ENCODE measurements at places on chromosomes 1 and 21.

GRCh38 chr1:16608838-16609560 is 4.4 kb downstream of the NBPF1 start:
- DNase-seq: no peak

- no peak for DNase-seq
Measured at GRCh38 chr1:200654660-200655059, 15.0 kb downstream of the DDX59 start.

DNA sequence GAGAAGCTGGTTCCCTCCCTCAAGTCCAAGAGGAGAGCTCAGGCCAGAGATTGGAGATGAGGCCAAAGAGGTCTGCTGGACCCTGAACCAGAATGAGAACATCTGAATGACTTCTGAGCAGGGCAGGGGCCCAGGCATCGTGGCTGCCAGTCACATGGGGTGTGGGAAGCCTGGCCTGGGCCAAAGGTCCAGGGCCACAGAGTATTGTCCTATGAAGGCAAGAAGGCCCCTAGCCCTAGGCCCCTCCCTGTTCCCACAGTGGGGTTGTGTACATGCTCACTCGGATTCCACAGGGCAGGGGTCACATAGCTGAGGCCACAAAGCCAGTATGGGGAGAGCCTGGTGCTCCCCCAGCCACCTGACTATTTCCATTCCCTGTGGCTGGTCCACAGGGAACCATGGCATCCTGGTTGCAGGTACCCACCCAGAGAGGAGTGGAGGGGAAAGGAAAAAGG is 18.5 kb upstream of the SLC1A7 start:
- no peak for DNase-seq

- no peak for DNase-seq
Measured at GRCh38 chr1:98322966-98323365, 338.6 kb upstream of the SNX7 start.

GRCh38 chr1:87007323-87007722 is 92.9 kb downstream of the HS2ST1 start:
- DNase-seq: no peak

GRCh38 chr1:177310326-177310725 is 139.6 kb downstream of the BRINP2 start:
- no peak for DNase-seq

DNA sequence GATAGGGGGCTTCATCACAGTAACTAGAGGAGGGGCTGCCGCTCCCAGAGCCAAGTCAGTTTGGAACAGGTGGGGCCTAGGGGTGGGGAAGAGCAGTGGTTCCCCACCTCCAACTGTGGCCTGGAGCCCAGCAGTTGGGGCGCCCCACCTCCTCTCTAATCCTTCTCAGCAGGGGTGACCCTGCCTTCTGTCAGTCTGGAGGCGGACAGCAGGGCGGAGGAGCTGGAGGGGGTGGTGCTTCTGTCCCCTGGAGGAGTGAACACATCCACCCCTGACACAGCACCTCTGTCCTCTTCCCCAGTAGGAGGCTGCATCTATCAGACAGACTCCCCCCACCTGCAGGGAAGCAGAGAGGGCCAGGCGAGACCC is 73.8 kb downstream of the MRPL37 start:
- no peak for DNase-seq

DNA sequence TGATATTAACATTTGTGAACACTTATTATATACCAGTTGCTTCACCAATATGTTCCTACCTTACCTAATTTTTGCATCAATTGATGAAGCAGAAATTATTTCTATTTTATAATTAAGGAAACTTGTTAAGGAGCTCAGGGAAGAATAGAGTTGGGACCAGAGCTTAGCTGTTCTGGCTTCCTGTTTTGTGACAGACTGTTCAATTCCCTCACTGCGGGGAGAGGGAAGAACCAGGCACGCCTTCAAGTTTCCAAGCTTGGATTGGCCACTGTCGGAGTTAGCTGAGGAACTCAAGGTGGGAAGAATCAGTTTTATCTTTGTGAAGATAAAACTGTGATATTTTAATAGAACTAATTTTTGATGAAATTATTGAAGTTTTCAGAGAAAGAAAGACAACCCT is 142.3 kb upstream of the LMO4 start:
- no peak for DNase-seq

GRCh38 chr1:53740621-53741105 is 1.7 kb upstream of the GLIS1 start:
- DNase-seq: no peak

DNA sequence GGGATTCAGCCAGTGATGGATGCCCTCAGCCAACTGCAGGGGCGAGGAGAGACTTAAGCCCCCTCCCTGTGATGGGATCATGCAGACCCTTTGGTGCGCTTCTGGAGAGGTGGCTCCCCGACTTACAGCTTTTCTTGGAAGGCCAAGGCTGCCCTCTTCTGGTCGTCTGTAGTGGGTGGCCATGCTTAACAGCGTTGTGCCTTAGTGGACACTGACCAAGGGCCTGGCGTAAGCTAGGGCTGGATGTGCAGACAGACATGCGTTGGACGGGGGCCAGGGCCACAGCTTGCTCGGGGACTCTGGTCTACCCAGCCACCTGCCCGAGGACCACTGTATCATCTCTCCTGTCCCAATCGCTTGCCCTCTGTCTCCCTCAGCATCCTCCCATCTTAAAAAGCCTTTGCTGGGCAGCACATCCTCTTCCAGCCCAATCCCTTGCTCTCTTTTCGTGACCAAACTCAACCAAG is 5.5 kb downstream of the AZIN2 start:
- DNase-seq: peak; percentile 68

- no peak for DNase-seq
Measured at GRCh38 chr1:192691041-192691440, 55.1 kb downstream of the RGS13 start.

DNA sequence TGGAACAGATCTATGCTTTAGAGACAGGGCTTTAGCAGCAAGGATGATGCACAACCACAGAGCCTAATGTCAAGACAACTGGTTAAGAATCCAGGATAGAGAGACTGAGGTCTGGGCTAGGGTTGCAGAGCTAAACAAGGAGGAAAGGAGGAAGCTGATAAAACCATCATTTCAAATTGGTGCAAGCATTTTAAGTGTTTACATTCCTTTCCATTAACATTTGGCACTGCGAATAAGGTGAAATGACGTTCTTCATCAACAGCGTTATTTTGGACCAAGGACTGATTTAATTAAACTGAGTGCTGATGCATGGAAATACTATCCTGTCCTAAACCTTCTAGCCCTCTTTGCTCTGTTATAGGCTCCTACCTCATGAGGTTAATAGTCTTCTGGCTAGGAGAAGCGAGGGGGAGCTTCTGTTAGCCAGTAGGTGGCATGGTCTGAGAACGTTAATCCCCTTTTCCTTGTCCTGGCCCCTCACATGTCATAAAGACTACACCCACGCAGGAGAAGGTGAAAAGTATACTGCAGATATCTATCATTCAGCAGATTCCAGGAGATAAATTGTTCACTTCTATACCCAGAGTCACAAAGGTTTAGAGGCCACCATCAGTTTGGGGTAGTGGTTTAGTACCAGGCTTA is 7.6 kb upstream of the C1orf21 start:
- no peak for DNase-seq

DNA sequence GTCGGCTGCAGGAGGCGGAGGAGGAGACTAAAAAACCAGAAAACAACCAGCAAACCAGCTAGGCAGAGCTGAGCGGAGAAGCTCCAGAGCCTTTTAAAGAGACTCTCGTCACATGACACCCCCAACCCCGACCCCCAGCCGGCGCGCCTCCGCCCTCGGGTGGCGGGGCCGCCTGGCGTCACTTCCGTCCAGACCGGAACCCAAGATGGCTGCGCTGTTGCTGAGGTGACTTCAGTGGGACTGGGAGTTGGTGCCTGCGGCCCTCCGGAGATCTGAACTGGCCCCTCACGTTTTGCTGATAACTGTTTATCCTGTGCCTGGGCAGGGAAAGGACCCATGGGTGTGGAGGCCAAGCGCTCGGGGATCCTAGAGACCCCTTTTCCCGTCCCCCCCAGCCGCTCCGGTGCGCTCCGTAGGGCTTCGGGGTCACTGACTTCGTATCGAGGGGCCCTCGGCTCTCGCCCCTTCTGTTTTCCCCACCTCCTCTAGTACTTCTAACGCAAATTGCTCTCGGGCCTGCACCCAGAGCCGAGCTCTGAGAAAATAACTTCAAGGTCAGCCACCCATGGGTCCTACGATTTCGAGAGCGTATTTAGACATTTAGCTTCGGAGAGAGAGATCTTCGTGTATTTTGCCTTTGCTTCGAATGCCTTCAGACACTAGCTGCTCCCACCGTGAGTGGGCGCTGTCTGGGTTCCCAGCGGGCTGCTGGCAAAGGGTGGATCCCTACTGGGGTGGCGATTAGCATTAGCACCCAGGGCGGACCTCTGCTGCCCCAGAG is at the start of gene SDHC:
SDHC (plus strand) TSS at position 181 of the 781 bp plus-strand sequence; CDS start at position 206, 25 bp downstream.
- peak; percentile 93 for DNase-seq

GRCh38 chr1:211579440-211580302 is 710 bp upstream of the SLC30A1 start:
- no peak for DNase-seq

GRCh38 chr21:35309316-35309715 is 260.2 kb upstream of the RUNX1 start:
- DNase-seq: no peak

DNA sequence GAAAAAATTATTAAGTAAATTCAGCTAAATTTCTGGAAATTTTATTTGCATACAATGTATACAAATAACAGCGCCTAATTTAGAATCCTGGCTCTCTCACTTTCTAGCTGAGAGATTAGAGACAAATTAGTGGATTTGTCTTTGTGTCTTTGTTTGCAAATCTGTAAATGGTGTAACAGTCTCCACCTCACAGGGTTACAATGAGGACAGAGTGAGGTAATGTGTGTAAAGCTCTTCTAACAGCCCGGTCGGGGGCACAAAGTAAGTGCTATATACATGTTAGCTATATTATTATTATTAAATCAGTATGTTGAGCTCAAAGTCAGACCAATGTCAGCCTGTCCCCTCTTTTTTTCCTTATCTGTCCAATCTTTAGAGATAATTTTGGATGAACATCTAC is 5.0 kb upstream of the ADAMTSL4 start:
- no peak for DNase-seq

- no peak for DNase-seq
Measured at GRCh38 chr1:82065916-82066315, 265.2 kb downstream of the ADGRL2 start.

GRCh38 chr1:19382222-19382621 is 70.1 kb downstream of the SLC66A1 start:
- DNase-seq: no peak

GRCh38 chr1:197021716-197022115 is 44.4 kb downstream of the CFHR5 start:
- no peak for DNase-seq

DNA sequence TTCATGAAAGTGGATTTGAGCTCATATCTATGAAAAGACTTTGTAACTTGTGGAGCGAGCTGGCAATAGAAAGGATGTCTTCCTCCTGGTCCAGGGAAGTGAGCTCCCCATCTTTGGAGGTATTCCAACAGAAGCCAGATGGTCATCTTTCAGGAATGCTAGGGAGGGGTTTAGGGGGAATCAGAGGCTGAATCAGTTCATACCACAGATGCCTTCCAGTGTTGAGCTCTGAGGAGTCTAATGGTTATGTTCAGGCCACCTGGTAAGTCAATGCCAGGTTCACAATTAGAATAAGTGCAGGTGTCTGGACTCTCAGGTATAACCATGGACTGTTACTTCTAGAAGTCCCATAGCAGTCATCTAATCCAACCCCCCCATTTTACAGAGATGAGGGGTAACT is 119.1 kb downstream of the ACTL8 start:
- no peak for DNase-seq
